ENCODE measurements at places on chromosomes 12 and 14.

DNA sequence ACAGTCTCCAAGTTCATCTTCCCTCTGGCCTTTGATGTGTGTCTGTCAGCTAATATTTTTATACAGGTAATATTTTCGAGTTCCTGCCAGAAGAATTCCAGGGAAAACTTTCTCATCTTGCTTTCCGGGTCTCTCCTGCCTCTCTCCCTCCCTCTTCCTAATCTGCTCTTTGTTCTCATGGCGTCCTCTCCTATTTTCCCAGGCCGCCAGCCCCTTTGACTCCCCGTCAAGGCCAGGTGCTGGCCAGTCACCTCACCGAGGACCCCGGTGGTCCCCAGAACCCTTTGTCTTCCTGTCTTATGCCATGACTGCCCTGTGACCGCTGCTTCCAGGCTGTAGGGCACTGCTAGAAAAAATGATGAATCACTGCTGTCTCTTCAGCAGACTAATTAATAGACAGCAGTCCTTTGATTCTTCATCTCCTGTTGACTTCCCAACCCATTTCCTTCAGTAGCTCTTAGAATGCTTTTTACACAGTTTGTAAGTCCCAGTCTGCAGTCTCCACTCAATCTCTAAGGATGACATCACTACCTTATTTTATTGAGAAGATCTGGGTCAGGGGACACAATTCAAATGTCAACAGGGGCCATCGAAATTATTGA lies 40.7 kb downstream of the PPFIBP1 start:
- no peak for DNase-seq

DNA sequence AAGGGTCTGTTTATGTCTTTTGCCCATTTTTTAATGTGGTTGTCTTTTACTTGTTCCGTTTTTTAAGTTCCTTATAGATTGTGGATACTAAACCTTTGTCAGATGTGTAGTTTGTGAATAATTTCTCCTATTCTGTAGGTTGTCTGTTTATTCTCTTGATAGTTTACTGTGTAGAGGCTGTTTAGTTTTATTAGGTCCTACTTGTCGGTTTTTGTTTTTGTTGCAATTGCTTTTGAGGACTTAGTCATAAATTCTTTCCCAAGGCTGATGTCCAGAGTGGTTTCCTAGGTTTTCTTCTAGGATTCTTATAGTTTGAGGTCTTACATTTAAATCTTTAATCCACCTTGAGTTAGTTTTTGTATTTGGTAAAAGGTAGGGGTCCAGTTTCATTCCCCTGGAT lies 33.9 kb downstream of the SLC39A9 start:
- DNase-seq = no peak

- peak; percentile 60 for DNase-seq
Observed at GRCh38 chr14:60723116-60723906, 840 bp downstream of the SIX4 start.

GRCh38 chr12:67647799-67648520 lies 585 bp upstream of the DYRK2 start:
- DNase-seq = peak; percentile 95

DNA sequence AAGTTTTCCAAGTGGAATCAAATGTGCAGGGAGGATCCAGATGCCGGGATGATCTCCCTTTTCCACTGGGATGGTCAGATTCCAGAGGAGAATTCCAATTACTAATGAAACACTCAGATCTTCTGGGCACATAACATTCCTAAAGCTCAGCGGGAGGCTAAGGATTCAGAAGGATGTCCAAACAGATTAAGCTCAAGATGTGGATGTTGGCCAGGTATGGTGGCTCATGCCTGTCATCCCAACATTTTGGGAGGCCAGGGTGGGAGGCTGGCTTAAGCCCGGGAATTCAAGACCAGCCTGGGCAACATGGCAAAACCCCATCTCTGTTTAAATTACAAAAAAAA lies 62.0 kb upstream of the PNMA1 start:
- no peak for DNase-seq

GRCh38 chr12:120314220-120314619 lies 12.1 kb downstream of the SIRT4 start:
- DNase-seq = no peak

GRCh38 chr12:80364056-80364455 lies 80.0 kb upstream of the PTPRQ start:
- DNase-seq = no peak

DNA sequence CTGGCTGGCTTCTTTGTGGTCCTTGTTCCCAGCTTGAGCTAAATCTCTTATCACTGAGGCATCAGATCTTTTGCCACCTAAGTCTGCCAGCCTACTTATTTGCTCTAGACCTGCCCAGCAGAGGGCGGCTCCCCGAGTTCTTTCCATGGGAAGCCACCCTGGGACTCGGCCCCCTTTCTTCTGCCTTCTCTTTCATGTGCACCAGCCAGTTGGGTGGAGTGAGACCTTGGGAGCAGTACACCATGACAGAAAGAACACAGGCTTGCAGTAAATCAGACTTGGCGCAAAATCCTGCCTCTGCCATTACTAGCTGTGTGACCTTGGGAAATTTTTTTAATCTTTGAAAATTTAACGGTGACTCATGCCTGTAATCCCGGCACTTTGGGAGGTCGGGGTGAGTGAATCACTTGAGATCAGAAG lies 7.4 kb downstream of the SMAGP start:
- DNase-seq = no peak

DNA sequence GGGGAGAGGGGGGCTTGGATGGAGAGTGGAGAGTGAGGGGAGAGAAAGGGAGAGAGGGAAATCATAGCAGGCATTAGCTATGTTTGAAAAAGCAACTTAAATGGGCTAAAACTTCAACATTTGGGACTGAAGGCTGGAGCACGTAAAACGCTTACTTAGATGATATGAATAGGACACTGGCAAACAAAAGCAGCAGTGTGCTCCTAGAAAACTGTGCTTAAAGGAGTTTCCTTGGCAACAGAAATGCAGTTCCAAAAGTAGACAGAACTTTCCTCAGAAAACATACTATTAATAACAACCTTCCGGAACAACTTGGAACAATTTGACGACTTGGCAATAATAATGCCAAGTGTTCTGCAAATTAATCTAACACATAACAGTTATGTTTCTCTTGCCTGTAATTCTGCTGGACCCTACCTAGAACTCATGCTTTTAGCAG lies 235.5 kb upstream of the NPAS3 start:
- no peak for DNase-seq

- DNase-seq = no peak
Observed at GRCh38 chr14:60329274-60329673, 80.3 kb downstream of the PPM1A start.

DNA sequence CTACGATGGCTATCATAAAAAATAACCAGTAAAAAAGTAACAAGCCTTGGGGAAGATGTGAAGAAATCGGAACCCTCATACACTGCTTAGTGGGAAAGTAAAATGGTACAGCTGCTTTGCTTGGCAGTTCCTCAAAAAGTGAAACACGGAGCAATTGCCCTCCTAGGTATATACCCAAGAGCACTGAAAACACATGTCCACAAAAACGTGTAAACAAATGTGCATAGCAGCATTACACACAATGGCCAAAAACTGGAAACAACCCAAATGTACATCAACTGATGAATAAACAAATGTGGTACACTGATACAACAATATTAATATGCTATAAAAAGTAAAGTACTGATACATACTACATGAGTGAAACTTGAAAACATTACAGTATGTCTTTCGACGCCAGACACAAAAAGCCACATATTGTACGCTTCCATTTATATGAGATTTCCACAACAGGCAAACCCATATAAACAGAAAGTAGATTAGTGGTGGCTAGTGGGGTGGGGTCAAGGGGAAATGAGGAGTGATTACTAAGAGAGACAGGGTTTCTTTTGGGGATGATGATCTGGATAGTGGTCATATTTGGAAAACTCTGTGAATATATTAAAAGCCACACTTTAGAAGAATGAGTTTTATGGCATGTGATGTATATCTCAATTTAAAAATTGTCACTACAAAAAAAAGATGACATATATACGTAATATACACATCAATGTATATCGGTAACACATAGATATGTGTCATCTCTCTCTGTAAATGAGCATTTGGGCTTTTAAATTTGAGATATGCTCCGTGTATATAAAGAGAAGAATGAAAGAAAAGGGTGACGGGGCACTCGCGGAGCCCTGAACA lies 996 bp downstream of the SLC41A2 start:
- no peak for DNase-seq

DNA sequence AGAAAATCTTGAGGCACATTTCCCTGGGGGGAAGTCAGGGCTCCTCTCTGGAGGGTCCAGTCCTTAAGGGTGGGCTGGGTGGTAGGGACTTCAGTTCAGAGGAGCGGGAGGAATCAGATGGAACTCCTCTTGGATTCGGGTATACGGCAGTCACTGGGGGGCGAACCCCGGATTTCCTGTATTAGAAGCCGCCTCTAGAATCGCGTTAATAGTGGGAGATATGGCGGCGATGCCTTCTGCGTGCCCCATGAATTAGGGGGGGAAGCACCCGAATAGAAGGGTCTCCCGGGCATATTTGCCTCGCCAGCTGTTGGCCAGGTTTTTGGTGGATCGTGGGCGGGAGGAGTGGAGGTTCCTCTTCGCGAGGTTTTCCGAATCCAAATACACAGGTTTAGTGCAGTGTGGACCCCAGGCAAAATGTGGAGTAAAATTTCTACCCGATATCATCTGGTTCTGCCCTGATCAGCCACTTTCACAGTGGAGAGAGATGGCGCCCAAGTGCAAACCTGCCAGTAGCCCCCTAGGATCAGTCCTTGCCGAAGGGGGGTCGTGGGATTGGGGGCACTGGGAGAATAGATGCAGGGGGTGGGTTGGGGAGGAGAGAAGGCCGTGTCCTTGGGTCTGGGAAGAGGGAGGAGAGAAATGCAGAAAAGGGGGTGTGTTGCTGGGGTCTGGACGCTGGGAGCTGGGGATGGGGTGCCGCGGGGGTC lies 628 bp downstream of the MEG3 start:
- DNase-seq = no peak

DNA sequence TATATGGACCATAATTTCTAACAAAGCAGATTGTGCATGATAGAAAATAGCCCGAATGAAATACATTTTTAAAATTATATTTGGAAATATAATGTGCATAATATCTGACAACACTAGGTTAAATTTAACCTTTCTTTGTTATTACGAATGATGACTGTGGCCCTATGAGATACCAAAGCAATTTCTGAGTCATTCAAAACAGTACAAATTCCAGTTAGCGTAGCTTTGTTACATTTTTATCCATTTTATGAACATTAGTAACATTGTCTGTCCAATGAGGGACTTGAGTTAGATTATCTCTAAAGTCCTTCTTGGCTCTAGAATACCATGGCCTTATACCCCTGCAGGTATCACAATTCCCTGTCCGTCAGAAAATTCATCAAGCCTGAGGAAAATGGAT lies 39.0 kb upstream of the REP15 start:
- no peak for DNase-seq

DNA sequence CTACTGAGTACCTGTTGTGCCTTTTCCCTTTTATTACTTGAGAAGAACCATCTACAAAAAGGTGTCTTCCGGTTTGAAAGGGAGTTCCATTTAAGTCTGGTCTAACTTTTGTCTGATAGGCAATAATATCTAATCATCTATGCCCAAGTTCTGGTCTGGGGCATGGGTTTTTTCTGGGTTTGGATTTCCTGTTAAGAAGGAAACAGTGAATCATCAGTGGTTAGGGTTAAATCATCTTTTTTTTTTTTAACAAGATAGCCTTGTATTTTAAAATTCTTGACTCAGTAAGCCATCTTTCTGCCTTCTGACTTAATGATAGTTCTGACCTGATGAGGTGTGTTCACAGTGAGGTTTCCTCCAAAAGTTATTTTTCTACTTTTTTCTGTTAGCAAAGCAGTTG lies 29.3 kb upstream of the CPNE8 start:
- DNase-seq = no peak

GRCh38 chr12:52147964-52148463 lies 43.8 kb downstream of the KRT80 start:
- DNase-seq = no peak

DNA sequence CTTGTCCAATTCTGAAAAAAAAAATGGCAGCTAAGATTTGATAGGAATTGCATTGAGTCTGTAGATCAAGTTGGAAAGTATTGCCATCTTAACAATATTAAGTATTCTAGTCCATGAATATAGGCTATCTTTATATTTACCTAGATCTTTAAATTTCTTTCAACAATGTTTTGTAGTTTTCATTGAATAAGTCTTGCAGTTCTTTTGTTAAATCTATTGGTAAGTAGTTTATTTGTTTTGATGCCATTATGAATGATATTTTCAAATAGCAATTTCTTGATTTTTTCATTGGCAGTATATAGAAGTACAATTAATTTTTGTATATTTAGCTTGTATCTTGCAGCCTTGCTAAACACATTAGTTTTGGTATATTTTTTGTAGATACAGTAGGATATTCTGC lies 71.6 kb downstream of the SYNE2 start:
- DNase-seq = no peak

GRCh38 chr12:106673141-106673540 lies 90.3 kb downstream of the RFX4 start:
- DNase-seq = no peak

GRCh38 chr12:42908712-42909111 lies 319.2 kb upstream of the PRICKLE1 start:
- DNase-seq = no peak

DNA sequence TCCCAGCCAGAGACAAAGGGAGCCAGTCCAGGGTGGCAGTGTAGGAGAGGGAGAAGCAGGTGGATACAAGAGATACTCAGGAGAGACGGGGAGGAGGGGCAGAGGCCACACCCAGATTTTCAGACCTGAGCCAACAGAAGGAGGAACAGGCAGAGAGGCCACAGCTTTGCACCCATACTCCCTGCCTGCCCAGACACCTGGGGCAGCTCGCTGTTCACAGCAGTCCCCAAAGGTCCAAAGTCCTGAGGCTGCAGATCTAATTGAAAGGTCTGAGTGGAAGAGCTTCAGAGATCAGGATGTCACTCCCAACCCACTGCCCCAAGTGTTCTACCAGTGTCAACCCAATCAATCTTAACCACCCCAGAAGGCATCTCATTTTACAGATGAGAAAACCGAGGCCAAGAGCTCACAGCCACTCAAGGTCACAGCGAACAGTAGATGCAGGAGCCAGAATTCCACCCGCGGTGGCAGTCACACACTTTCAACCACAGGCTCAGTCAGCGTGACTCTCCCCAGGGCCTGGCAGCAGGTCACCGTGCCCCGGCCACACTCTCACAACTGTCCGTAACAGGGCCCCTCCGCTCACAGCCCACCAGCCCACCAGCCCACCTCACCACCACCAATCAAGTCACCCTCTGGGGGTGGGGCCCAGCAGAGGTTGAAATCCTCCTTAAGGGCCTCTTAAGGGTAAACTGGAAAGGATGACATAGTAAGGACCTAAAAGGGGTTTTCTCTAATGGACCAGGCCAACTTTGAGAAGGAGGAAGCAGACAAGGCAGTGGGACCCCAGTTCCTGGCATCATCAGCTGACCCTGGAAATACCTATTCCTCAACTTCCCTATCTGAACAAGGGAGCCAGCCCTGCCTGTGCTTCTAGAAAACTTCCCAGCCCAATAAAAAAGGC lies 33.3 kb downstream of the ACTN1 start:
- no peak for DNase-seq
